ENCODE measurements at places on chromosomes 3 and 15.
A peak's percentile ranks its signal among the peaks of the same experiment; 100 is the strongest.

DNA sequence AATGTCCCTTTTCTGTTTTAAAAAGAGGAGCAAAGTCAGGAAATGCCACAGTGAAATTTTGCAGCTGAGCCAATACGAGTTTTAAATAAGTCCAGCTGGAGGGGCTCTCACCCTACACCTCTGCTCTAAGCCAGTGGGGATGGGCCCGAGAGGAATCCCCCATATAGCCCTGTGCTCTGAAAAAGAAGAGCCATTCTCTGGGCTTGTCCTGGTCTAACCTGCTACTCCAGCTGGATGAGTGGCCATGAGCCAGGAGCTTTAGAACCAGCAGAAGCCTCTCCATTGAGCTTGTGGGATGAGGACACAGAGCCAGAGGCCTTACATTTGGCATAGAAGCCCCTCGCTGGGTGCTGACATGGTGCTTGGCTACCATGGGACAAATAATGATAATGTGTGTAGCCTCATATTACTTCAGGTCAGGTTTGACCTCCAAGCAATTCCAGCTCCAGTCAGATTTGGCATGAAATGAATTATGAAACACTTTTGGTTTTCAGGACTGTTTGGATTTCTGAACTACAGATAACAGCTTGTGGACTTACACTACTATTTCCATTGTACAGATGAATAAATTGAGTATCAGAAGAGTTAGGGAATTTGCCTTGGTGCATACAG is 172.4 kb downstream of the CHST2 start:
- DNase-seq: no peak

GRCh38 chr3:23038471-23038870 is 164.7 kb upstream of the UBE2E2 start:
- no peak for DNase-seq

DNA sequence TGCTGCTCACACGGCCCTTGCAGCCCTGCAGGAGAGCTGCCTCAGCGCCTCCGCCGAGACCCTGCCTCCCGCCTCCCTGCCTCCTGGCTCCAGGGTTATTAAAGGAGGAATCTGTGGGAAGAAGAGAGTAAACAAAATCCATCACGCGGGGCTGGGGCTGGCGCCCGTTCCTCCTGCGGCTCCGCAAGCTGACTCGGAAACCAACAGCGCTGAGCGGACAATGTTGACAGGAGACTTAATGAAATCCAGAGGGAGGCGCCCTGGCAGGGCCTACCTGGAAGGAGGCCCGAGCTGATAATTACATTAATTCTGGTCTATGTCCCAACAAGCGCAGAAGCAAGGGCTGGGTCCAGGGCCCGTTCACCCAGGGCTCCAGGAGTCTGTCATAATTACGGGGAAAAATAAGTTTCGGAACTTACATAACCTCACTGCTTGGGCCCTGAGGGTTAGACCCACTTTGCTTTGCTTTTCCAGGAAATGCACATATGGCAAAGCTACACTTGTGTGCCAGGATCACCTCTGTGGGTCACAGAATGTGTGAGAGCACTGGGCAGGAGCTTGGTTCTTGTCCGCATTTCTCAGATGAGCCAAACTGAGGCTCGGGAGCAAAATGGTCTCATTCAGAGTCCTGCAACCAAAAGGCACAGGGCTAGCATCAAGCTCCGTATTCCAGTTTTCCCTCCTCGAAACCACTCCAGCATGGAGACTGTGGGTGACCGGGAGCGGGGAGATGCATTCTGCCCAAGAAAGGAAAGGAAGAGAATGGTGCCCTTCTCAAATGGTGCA is 43.8 kb upstream of the SLC6A6 start:
- no peak for DNase-seq

- DNase-seq: no peak
These were observed 238.8 kb downstream of the GAP43 start for GRCh38 chr3:115862099-115862498.

- DNase-seq: no peak
These were observed 481.8 kb upstream of the KCNMB2 start for GRCh38 chr3:178054471-178054870.

- no peak for DNase-seq
These were observed 86.6 kb downstream of the SNRK start for GRCh38 chr3:43372809-43373559.

DNA sequence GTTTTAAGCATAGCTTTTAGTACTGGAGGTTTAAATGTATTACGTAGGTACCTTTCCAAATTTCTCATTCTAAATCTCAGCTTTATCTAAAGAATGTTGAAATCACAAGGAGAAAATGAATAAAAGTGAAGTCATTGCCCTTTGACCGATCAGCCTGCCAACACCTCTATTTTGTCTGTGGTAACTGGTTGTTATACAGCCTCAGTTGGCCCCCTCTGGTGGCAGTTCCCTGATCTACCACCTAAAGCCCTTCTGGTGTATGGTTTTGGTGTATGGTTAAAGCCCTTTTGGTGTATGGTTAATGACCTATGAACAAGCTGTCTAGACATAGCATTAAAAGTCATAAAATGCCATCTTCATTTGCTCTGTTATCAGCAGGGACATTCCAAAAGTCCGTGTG is 378.2 kb upstream of the AZI2 start:
- peak; percentile 10 for DNase-seq
